ENCODE measurements at places on chromosomes 11 and 22.

- DNase-seq = no peak
Measured at GRCh38 chr11:67539550-67539949, 16.3 kb upstream of the CABP2 start.

GRCh38 chr11:65499713-65500386 is 1.0 kb downstream of the MALAT1 start:
- DNase-seq = peak; percentile 13

DNA sequence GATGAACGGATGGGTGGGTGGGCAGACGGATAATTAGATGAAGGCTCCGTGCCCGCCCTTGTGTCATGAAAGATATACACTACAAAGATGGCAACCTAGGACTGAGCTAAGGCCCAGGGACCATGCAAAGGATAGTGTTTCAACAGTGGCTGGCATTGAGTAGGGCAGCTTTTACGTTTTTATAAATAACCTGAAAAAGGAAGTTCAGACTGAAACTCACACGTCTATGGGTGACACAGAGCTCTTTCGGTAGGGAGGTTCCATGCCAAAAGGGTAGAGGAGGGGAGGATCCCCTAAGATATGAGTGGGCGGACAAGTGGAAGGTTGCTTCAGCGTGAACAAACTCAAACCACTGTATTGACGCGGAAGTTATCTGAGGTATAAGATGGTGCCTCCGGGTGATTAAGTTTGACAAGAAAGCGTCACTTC is 90.5 kb downstream of the UBASH3B start:
- no peak for DNase-seq

- no peak for DNase-seq
Measured at GRCh38 chr11:23205156-23205871, 345.0 kb upstream of the CCDC179 start.

DNA sequence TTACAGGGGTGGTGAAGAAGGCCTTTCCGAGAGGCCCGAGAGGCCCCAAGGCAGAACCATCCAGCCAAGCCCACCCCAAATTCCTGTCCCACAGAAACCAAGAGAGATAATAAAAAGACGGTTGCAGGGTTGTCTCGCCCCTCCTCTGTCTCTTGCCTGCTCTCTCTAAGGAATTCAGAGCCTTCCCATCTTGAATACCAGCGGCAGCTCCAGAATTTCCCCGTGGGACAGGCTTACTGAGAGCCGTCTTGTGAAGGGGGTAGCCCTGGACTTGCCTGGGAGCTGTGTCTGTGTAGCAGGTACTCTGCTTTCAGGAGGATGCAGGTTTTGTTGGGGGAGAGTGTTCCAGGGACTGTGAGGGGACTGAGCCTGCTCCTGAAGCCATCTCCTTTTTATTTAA is 9.6 kb upstream of the EIF3D start:
- no peak for DNase-seq

DNA sequence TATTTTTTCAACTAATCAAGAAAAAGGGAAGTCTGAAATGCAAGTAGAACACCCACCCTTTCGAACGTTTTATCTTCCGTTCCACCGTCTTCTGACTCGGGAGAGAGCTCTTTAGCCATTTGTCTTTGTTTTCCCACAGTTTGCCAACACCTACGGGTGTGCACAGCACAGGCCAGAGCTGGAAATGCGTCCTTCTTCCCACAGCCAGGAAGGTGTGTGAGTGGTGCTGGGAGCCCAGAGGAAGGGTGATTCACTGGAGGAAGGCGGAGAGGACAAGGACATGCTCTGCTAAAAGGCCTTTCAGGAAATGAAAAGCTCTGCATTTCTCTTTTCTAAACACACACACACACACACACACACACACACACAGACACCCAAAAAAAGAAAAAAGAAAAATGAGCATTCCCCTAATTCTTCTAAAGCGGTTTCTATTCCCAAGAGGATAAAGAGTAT is 18.5 kb downstream of the ENDOD1 start:
- no peak for DNase-seq

- DNase-seq = no peak
Measured at GRCh38 chr11:125561924-125562323, 7.4 kb upstream of the EI24 start.

DNA sequence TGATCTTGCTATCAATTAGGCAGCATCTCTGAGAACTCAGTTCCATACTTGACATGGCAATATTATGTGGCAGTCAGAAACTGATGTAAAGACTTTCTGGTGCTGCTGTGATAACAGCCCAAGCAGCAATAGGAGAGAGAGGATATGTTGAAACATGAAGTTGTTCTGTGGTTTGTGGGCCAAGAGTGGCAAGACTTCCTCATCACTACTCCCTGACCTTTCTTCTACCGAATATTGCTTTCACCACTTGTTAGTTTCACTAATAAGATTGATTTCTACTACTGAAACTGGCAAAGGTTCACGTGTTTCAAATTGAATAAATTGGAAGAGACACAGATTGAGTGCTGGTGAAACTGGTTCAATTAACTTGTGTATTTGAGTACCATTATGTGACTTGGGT is 852.6 kb upstream of the RAG2 start:
- no peak for DNase-seq

GRCh38 chr11:102604875-102605274 is 20.3 kb downstream of the MMP20 start:
- no peak for DNase-seq

DNA sequence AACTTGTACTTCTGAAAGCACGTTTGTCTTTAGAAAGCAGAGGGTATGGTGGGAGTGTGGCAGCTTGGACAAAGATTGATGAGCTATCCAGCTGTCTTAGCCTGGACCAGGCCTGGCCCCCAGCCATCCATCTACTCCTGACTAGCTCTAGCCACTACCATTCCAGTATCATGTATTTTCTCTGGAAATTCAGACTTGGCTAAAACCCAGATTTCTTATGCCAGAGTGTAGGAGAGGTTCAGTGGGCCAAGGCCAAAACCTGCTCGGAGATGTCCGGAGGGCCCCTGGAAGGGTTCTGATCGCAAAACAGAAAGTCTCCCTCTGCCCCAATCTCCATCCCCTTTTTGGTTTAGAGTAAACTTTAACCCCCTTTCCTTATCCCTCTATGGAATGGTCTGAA is 24.8 kb upstream of the MTCH2 start:
- DNase-seq = no peak

DNA sequence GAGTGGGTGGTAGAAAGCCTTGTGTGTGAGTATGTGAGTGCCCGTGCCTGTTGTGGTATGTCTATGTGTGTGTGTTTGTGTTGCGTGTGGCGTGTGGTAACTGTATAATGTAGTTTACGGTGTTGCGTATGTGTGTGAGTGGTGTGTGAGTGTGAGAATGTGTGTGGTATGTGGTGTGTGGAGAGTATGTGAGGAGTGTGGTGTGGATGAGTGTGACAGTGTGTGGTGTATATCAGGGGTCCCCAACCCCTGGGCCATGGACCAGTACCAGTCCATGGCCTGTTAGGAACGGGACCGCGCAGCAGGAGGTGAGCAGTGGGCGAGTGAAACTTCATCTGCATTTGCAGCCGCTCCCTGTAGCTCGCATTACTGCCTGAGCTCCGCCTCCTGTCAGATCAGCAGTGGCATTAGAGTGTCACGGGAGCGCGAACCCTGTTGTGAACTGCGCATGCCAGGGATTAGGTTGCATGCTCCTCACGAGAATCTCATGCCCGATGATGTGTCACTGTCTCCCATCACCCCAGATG is 5.7 kb downstream of the UPK3A start:
- peak; percentile 79 for DNase-seq

- DNase-seq = no peak
Measured at GRCh38 chr22:45336971-45337431, 27.3 kb downstream of the FAM118A start.

GRCh38 chr11:36588099-36588498 is 6.2 kb upstream of the IFTAP start:
- no peak for DNase-seq

DNA sequence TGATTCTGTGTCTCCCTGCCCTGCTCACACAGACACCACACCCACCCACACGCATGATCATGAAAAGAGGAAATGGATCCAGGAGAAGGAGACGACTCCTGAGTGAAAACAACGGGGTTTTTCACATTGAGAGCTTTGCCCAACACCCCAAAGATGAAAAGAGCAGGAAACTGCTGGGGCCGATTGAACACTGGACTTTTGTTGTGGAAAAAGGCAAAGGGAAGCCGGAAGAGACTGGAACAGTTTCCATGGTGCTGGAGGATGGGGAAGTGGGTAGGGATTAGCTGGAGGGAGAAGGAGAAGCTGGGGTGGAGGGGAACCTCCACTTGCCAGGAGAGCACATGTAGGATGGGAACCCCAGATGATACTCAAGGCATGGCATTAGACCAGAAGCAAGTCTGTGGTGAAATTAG is 5.2 kb upstream of the SLC43A3 start:
- no peak for DNase-seq

GRCh38 chr11:121452609-121453150 is at the start of gene SORL1-AS1:
TSS of gene SORL1-AS1 (minus strand) at chr11:121452967.
- DNase-seq = no peak

DNA sequence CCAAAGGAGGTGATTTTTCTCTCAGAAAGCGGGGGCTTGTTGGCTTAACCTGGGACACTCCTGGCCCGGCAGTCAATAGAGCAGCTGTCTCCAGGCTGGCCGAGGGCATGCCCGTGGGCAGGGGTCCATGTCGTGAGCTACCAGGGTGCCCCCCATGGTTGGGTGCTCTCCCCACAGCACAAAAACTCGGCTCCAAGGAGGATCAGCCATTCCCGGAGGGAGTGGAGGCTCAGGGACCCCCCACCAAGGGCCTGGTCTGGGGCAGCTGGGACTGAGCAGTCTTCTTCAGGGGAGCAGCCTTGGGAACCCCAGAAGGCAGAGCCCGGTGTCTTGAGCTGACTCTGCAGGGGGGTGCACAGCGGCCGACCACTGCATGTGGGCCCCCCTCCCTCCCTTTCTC is 20.8 kb upstream of the TH start:
- no peak for DNase-seq

GRCh38 chr11:116312570-116313391 is 460.0 kb downstream of the BUD13 start:
- DNase-seq = no peak
